ENCODE measurements at places on chromosomes 16 and 17. TPM values are rescaled to one million over a fixed set of nuclear protein-coding genes. Genes with fewer than 3 reads are reported as not detected.

GRCh38 chr17:62591333-62591732 is 36.1 kb upstream of the MRC2 start:
- no peak overlapping the region for H3K27ac ChIP-seq
- no peaks in the 10 kb centered on the region for H3K36me3 ChIP-seq
- no peaks in the 10 kb centered on the region for H3K27me3 ChIP-seq
- no peak overlapping the region for H3K4me3 ChIP-seq

GRCh38 chr17:56880133-56880532 is 33.7 kb downstream of the TRIM25 start:
- no peak overlapping the region for H3K4me3 ChIP-seq
- no peak overlapping the region for H3K27ac ChIP-seq
- no peak for DNase-seq

Gene TMEM219
- polyA plus RNA-seq = 111 TPM

Gene MT1G
- 2.2 TPM for polyA plus RNA-seq

Gene NAT9
- polyA plus RNA-seq = 40.3 TPM

DNA sequence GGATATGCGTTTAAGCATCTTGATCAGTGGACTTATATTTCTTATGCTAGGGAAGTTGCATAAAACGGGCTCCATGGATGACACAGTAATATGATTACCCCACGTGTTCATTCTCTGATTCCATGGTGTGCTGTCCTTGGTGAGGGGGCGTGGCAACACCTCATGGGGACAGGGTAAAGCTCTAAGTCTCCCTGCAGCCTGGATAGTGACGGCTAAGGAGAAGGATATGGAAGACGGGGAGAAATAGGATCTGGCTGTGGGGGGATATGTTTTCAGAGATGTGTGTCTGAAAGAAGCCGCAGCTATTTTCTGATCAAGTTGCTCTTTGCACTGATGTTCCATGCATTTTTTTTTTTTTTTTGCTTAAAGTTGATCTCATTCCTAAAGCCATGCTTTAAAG is 84.3 kb downstream of the MARCHF10 start:
- H3K27ac ChIP-seq = no peak overlapping the region
- H3K36me3 ChIP-seq = no peaks in the 10 kb centered on the region
- no peak for DNase-seq
- H3K4me1 ChIP-seq = no peaks in the 10 kb centered on the region

GRCh38 chr16:10188236-10188635 is 6.0 kb upstream of the GRIN2A start:
- H3K4me3 ChIP-seq = no peak overlapping the region
- no peak for DNase-seq
- no peak overlapping the region for H3K27ac ChIP-seq
- H3K27me3 ChIP-seq = peaks cover under 1% of the 10 kb centered on the region
- peaks cover under 1% of the 10 kb centered on the region for H3K4me1 ChIP-seq

Gene CFAP20
- 76.1 TPM for polyA plus RNA-seq

Gene VTN
- polyA plus RNA-seq = 2.2 TPM

Gene SLC12A3
- 0.13 TPM for polyA plus RNA-seq
